ENCODE measurements at places on chromosomes 7 and 10.

DNA sequence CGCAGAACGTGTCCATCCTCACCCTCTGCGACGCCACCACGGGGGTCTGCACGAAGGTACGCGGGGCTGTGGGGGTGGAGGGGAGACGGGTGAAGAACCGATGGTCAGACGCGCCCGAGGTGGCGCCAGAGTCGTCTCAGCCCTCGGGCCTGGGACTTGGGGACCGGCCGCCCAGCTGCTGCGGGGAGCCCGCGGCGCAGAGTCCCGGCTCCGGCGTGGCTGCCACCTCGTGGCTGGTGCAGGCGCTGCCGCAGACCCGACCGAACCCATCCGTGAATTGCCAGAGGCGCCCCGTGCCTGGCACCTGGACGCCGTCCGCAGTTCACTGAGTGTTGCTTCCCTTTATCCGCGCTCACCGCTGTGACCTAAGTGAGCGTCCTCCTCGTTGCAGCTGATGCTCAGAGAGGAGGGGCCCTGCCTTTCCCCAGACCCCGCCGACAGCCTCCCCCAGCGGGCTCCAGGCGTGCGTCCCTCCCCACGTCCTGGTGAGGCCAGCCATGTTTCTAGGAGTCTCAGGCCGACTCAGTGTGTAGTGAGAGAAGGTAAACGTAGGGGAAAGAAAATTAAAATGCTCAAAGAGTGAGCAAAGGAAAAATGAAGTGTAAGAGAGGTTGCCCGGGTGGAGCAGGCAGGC, 208.7 kb downstream of the PAXIP1 start:
- no peak for DNase-seq

GRCh38 chr10:77051837-77052236, 585.8 kb downstream of the KCNMA1 start:
- no peak for DNase-seq

GRCh38 chr7:14385074-14385473, 395.6 kb upstream of the ETV1 start:
- DNase-seq = no peak

DNA sequence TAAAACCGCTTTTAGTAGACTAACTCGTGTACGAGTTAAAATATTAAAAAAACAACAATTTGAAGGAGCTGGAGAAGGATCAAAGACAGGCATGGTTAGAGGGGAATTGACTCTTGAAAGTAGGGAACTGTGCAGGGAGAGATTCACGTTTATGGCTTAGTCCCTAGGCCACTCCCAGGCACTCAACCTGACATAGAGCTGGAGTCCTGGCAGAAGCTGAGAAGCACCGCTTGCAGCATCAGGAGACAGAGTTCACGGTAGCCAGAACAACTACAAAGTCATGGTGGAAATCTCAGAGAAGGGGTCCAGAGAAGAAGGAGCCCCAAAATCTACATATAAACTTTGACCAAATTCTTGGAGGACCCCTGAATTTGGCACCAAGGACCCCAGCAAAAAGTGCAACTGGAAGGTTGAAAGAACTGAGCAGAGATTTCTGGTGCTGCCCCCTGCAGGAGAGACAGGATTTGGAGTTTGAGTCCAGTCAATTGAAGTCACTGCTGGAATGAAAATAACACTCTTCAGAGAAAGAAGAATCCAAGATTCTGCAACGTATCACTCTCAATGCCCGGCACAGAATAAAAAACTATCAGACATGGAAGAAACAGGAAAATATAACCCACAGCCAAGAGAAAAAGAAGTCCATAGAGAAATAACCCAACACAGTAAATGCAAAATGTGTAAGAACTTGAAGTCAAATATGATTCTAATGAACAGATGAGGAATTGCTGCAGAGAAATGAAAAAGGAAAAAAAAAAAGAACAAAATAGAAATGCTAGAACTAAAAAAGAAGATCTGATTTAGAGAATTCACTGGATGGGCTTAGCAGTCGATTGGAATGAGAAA, 493.3 kb upstream of the PODXL start:
- DNase-seq = no peak

GRCh38 chr7:151558575-151558974, 38.9 kb upstream of the RHEB start:
- no peak for DNase-seq

DNA sequence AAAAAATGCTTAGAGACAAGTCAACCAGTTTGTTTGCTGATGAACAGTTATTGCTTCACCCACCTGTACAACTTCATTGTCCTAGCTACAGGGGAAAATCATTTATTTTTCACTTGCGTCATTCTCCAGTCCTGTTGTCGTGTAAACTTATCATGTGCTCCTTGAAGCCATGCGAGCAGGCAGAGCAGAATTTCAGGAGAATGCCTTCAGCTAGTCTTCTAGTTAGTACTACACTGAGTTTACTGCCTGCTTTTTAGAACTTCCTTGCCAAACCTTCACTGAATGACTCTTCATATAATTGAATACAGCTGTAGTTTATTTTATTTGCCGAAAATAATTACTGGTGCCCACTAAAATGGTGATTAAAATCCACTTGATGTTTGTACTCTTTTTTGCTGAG, 15.6 kb downstream of the RPA3 start:
- DNase-seq = no peak

- DNase-seq = no peak
These were observed 26.3 kb downstream of the GPR141 start for GRCh38 chr7:37709631-37710509.

- DNase-seq = no peak
These were observed 297.5 kb downstream of the HDAC9 start for GRCh38 chr7:18792871-18793595.

GRCh38 chr10:79483299-79483698, 29.0 kb upstream of the EIF5AL1 start:
- DNase-seq = no peak

DNA sequence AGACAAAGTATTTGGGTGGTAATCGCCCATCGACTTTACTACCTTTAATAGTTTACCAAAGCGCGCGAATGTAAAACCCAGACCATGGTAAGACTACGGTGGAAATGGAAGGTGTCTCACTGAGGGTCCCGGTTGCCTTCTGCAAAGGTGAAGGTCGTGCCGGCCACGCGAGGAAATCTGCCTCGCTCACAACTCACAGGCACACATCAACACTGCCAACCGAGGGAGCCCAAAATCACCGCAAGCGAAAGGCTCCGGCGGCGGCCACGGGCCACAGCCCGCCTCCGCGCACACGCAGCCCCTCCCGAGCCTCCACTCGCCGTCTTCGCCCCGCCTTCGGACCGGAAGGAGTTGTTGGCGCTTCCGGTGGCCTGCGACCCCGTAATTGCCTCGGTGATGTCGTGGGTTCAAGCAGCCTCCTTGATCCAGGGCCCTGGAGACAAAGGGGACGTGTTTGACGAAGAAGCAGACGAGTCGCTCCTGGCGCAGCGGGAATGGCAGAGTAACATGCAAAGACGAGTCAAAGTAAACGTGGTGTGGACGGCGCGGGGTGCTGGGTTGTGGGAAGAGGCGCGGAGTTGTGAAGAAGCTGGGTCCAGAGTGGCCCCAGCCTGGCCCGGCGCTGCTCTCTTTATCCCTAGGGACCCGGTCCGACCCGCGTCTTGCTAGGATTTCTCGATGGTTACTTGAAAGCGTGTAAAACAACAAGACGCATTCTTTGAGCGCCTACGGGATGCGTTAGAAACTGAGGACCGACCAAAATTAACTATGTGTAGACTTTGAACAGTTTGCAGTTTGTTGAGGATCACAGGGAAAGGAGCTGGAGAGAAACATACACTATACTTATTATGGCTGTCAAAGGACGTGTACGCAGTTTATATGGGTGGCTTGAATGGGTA, at the start of gene YAE1:
Gene YAE1, plus strand, starts transcription at position 382 of the 899 bp plus-strand sequence. Its CDS starts 15 bp downstream, at position 397.
- peak; percentile 89 for DNase-seq

GRCh38 chr10:103067484-103067883, 125.6 kb downstream of the NT5C2 start:
- no peak for DNase-seq

GRCh38 chr10:114856544-114857287, 35.1 kb downstream of the FHIP2A start:
- no peak for DNase-seq

DNA sequence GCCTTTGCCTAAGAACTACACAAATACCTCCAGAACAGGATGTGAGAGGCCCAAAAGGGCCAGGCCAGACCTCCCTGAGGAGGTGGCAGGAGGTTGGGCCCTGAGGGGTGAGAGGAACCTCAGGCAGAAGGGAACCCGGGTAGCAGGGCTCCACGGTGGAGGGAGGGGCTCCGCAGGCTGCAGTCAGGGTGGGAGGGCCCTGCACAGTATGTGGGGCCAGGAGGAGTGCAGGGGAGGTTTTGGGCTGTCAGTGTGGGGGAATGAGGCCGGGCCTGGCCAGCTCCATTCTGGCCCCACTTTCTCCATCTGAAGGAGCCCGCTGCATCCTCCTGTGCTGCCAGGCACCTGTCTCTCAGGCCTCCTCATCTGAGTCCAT, 25.9 kb downstream of the DNAJB12 start:
- DNase-seq = no peak

GRCh38 chr10:12872577-12872976, 128.9 kb downstream of the CCDC3 start:
- no peak for DNase-seq

DNA sequence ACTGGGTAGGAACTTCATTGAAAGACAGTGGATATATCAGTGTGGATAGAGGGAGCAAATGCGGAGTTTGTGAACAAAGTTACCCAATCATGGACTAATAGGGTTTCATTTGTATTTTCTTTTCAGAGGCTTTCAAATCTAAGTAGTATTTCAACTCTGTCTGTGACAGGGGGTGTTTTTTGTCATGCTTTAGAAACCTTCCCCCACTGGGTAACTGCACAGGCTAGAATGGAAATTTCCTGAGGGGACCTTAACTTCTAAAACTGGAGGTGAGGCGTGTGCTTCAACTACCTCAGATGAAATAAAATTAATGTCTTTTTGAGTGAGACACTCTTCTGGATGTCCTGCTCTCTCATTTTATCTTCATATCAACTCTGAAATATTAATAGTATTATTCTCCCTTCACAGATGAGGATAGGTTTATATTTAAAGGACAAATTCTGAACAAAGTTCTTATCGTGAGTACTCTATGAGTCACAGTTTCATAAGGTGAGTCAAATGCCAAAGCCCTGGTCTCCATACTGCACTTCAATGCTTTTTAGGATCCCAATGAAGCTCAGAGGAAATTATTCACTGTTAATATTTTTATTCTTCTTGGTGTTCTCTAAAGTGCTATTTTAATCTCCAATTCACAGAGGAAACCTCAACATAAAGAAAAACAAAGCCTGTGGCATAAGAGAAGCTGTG, 770.6 kb downstream of the CCSER2 start:
- no peak for DNase-seq

DNA sequence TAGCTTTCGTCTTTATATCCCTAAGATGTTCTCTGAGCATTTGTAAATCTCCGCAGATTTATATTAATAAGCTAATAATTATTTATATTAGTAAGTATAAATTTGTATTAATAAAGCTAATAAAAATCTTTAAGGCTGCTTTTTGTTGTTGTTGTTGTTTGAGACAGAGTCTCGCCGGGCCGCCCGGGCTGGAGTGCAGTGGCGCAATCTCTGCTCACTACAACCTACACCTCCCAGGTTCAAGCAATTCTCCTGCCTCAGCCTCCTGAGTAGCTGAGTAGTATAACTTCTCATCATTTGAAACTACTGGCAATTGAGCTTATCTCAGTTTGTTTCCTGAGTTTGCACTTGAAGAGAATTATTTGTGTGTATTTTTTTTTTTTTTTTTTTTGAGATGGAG, 5.1 kb upstream of the ZRANB1 start:
- no peak for DNase-seq

DNA sequence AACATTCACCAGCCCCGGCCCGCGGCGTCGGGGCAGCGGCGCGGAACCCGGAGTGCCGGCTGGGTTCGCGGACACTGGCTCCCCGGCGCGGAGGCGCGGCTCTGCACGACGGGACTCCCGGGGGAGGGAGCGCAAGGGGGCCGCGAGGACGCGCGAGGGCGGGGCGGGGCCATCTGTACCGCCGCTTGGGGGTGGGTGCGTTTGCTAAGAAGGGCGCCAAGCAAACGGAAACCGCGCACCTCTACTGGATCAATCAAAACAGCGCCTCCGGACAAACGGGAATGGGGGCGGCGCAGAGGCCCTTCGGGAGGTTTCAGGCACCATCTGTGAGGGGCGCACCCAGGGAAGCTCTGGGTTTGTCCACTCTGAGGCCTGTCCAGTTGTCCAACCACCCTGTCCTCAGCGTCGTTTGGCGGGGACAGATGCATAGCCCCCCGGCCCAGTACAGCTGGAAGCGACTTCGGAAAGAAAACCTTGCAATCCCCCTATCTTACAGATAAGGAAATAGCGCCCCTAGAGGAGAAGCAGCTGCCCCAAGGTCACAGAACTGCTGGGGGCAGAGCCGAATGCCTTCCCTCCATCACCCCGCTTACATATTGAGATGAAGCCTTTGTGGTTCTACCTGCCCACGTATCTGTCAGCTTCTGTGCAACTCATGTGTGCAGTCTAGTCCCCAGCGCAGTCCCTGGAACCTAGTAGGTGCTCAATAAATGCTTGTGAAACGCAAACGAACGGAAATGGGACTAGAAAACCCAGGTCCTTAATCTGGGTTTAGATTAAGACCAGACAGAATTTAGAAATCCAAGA, 10.7 kb upstream of the SLIT1 start:
- peak; percentile 76 for DNase-seq

DNA sequence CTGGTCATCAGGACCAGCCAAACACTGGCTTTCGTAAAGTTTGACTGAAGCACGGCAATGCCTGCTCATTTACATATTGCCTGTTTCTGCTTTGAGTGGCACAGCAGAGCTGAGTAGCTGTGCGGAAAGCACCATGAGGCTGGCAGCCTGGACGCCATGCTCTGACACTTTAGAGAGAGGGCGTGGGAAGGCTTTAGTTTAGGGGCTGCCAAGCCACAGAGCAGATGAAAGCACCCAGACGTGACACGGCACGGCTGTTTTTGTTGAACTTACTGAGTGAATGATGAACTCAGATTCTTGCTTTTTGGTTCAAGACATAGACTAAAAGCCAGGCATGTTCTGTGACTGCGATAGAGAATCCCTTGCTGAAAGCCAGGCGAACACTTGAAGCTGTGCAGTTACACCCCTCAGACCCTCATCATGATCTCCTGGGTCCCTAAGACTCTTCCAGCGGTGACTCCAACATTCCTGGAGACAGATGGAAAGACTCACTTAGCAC, 182.1 kb downstream of the ZMYND11 start:
- no peak for DNase-seq

GRCh38 chr7:46411236-46411635, 490.2 kb upstream of the IGFBP3 start:
- DNase-seq = no peak

DNA sequence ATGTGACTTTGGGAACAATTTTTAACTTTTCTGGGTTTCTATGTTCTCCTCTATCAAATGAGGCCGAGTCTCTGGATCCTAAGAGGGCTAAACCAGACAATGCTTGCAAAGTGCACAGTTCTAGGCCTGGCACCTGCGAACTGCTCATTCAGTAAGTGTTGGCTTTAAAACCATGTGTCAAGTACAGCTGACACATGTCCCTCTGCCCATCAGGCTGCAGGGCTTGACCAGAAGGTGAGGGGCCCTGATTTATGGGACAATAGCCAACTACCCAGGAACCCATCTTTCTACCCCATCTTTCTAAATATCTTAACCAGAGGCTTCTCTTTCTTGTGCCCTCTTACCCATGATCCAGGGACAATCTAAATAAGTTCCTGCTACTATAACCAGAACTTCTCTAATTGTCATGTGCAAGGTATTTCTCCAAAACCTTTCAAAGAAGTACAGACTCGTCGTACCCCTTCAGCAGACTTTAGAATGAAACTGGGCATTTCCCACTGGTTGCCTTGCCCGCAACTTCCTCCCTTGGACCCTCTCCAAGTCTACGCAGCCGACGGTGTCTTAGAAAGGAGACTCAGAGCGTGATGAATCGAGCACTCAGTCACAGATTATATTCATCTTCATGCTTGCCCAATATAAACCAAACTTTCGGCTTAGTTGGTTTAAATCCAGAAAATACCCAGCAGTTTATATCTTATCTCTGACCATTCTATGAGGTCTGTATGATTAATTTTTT, 69.8 kb upstream of the STEAP1B start:
- no peak for DNase-seq
